Right lobe of liver (tissue), 6 donors: ENCODE measurements at places on chromosomes 5 and 9. TPM values are rescaled to one million over a fixed set of nuclear protein-coding genes. Genes with fewer than 3 reads are reported as not detected.

GRCh38 chr5:150487199-150488061 is 20.5 kb upstream of the NDST1 start:
- DNase-seq = peak; percentile 80

DNA sequence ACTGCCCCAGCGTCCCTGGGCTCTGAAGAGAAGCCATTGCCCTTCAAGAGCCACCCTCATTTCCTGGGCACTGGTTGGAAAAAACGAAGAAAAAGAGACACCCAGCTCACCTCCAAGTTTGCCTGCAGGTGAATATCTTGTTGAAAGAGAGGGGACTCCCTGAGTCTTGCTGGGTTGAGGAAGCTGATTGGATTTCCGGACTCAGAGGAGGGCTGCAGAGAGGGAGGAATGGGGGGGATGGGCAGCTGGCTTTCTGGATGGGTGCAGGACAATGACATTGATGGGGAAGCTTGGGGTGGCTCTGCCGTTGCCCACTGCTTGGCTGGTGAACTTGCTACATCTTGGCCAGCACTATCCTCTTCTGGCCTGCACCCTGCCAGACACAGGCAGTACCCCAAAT is 31.0 kb upstream of the IER5L start:
- DNase-seq = no peak

DNA sequence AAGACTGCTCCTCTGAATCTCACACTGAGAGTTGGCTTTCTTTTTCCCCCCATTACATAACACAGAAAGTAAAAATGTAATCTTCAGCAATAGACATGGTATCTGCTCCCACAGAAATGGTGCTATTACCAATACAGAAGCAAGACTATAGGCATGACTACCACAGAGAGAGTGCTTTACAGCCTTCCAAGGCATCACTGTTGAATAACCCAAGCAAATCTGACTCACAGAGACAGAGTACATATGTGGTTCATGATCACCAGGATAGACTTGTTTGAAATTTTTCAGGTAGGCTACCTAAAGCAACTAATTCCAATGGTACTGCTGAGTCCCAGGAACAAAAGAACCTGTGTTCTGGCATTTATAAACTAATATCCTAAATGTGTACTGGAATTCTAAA is 1373.4 kb upstream of the C9orf72 start:
- no peak for DNase-seq

DNA sequence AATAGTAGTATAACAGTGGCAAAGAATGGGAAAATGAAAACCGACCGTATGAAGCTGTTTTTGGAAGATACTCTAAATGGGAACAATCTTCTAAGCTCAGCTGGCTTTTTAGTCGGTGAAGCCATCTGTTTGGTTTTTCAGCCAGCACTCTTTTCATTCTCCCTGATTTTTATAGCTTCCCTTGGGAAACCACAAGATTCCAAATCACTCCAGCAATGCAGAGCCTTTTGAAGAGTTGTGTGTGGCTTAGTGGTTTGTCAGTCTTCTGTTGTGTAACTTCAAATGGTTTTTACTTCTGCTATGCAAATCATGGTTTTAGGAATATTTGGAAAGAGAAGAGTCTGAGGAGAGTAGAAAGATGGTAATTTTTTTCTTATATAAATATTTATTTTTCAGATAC is 180.7 kb downstream of the KDM4C start:
- DNase-seq = no peak

DNA sequence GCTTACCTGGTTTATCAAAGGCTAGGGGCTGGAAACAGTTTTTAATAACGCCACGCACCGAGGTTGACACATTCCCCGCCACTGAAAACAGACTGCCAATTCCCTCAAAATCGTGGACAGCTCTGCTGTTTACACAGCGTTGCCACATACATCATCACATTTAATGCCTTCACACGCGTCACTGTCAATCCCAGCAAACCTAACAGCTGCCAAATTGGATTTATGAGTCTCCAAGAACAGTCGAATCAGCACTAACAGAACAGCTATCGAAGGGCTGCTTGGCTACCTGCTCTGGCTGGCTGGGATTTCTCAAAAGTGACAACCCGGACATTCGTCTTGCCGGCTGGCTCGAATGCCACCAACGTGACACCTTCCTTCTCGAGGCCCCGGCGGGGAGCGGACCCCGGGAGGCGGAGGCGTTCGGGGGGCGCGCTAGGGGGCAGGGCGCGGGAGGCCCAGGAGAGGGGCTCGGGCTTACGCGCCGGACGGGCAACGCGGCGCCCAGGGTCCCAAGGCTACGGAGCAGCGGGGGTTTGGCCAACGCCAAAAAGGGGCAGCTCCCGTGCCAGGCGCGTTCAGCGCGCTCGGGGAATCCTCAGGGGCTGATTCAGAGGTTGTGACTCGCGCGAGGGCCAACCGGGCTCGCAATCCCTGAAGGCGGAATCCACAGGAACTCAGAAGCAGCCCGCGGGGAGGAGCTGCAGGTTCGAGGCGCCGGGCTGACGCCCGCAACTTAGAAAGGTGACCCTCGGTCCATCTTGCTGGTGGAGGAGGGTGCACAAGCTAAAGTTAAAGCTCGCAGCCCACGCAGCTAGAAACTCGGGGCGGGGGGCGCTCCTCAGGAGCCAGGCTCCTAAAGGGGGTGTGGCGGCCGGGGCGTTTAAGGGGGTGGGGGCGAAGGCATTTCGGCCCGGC is 1.2 kb downstream of the CDC14B start:
- DNase-seq = peak; percentile 68

- DNase-seq = no peak
Measured at GRCh38 chr9:125763394-125763801, 16.2 kb downstream of the PBX3 start.

- DNase-seq = no peak
Measured at GRCh38 chr5:173542964-173543363, 73.5 kb downstream of the BOD1 start.

DNA sequence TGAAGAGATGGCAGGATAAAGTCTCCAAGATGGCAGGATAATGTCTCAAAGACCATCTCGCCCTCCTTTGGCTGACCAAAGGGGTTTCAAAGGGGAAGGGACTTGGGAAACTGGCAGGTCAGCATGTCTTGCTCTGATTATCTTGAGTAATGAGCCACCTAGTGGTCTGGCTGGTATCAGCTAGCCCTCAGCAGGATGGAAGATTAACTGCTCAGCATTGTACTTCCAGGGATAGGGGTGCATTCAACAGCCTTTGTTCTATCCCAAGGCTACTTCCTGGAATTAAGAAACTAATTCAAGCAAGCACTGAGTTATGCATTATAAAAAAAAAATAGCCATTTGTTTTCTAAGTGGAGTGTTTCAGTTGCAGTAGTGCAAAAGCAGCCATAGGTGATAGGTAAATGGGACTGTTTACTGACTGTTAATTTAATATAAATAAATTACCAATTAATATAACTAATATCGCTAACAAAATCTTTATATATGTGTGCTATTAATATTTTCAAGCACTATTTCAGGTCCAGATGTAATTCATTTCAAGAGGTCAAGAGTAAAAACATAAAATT is 555.5 kb downstream of the CDH9 start:
- no peak for DNase-seq

GRCh38 chr5:52452098-52452497 is 335.6 kb upstream of the ITGA1 start:
- no peak for DNase-seq

DNA sequence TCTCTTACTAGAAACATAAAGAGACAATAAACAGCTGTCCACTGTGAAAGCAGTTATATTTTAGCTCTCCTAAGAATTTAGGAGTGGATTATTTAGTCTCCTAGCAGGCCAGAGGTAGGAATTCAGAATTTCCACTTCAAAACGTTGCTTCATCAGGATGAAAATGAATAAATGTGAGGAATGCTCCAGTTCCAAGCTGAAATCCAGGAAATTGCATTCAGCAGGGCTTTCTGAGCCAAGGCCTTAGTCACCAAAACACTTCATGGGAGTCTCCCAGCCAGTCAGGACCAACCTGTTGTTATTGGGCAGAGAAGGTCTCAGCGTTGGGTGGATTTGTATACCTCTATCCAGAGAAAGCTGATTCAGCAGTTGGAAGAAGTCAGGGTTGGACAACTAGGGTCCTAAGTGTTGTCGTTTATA is 1040.3 kb downstream of the TLE1 start:
- DNase-seq = no peak

- peak; percentile 78 for DNase-seq
Measured at GRCh38 chr5:157290981-157291711, 25.2 kb downstream of the CYFIP2 start.

DNA sequence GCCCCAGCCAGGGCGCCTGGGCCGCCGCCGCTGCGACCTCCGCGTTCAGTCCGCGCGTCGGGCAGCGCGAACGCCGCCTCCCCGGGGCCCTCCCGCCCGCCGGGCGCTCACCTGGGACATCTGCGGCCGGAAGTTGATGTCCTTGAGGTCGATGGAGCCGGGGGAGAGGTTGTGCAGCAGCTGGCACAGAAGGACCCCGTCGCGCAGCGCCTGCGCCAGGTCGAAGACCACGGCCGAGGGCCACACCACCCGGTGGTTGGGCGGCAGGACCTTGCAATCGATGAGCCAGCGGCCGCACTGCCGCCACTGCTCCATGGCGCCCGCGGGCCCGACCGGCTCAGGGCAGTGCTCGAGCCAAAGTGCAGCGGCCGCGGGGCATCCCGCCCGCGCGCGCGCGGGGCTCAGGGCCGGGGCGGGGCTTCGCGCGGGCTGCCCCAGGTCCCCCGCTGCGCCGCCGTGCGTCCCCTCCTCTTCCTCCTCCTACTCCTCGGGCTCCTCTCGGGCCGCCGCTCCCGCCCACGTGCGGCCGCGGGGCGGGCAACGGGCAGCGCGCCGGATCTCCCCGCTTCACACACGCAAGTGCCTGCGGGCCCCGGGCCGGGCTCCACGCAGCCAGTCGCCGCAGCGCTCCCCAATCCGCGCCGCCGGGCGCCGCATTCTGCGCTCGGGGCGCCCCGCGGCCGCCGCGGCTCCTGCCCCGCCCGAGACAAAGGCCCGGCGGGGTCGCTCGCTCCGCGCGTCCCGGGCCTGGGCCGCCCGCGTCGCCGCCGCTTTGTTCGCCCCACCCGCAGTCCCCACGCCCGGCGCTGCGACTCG is at the start of gene VAV2:
VAV2 (minus strand) TSS at position 361 of the 816 bp plus-strand sequence; CDS start at position 315, 46 bp downstream.
- DNase-seq = peak; percentile 86

GRCh38 chr5:98205691-98206461 is 567.6 kb upstream of the RGMB start:
- DNase-seq = no peak

DNA sequence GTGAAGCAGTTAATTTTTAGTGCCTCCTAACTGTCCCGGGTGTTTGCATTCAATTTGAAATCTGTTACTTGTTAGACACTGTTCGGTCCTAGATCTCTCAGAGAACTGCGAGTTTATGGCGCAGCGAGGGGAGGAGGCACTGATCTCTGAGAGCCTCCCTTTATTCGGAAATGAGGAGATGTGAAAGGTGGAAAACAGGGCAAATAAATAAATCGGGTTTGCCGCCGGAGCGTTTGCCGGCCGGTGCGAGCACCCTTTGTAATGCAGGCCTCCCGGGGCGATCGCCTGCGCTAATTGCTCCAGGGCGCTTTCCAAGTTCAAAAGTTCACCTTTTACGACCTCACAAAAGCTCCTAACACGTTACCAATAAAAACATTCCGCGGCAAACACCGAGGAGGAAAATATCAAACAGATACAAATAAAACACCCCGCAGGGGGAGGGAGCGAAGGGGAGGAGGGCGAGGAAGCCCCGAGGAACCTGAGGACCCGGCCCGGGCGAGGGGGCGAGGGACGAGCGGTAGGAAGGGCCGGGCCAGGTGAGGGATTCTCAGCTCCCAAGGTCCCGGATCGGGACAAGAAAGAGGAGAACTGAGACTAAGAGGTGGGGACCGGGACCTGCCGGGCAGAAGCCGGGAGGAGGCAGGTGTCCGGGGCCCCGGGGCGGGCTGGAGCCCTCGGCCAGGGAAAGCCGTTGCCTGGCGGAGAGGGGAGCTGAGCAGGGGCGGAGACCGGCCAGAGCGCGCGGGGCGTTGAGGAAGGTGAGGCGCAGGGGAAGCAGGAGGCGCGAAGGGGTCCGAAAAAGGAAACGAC is 1.4 kb downstream of the NR6A1 start:
- peak; percentile 76 for DNase-seq

- DNase-seq = no peak
Measured at GRCh38 chr5:141809380-141810096, 68.7 kb downstream of the PCDH1 start.

DNA sequence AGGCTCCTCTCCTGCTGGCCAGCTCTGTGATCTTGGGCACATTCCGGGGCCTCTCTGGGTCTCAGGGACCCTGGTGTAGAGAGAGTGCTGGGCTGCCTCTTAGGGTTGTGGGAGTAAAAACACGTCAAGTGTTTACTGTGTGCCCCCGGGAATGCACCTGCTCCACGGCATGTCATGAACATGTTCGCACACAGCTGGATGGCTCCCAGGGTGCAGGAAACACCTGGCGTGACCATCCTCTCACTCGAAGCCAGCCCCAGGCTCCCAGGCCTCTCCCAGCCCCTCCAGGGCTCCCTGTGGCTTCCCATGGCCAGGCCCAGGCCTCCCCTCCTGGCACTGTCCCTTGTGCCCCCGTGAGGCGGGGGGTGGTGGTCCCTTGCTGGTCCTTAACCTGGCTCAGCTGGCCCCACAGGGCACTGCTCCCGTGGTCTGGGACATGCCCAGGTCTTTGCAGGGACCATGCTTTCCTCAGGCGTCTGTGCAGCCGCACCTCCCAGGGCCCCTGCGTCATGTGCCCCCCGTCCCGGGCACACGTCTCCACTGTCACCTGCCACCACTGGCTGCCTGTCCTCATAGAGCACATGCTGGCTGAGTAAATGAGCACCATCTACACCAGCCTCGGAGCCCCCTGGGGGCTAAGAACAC is 44.9 kb downstream of the SLC6A3 start:
- no peak for DNase-seq

GRCh38 chr5:2013301-2014057 is 130.8 kb upstream of the IRX4 start:
- no peak for DNase-seq

DNA sequence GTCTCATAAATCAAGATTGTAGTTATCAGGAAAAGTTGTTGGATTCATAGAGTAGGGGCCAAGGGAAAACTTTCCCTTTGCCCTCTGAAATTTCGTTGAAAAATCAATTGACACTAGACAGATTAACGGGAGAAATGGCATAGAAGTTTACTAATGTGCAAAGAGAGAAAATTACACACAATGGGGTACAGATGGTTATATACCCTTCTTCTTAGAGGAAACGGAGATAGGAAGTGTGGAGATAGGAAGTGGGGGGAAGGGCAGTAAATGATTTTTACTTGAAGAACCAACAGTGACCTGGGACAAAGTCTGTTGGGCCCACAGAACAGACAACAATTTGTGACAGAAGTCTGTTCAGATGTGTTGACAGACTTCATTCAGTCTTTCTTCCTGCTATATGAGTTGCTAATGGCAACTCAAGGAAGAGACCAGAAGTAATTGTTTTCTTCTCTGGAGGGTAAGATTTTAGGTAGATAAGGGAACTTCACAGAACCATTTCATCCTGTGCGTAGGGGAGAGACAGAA is 177.9 kb downstream of the C9orf152 start:
- no peak for DNase-seq

Gene DAPK1
- 55.0 TPM for total RNA-seq

Gene GRM6
- not detected for total RNA-seq

Gene COL5A1
- 1.5 TPM for total RNA-seq

Gene FGD3
- 2.0 TPM for total RNA-seq

Gene HRCT1
- total RNA-seq = 0.81 TPM

Gene GNAQ
- 26.6 TPM for total RNA-seq

Gene DOCK2
- total RNA-seq = 8.1 TPM

Gene FRRS1L
- total RNA-seq = not detected

Gene TGFBI
- 143 TPM for total RNA-seq

Gene GABRB2
- not detected for total RNA-seq

Gene FAM153A
- 1.1 TPM for total RNA-seq

Gene NIPAL4
- total RNA-seq = not detected

Gene LMX1B
- not detected for total RNA-seq

Gene HARS2
- total RNA-seq = 12.0 TPM

Gene ECPAS
- 40.0 TPM for total RNA-seq

Gene PLAC8L1
- not detected for total RNA-seq

Gene RGMB
- total RNA-seq = 10.5 TPM
